ENCODE measurements at places on chromosomes 7 and 10.

GRCh38 chr10:93841961-93842360, 51.8 kb upstream of the SLC35G1 start:
- no peak for DNase-seq

- DNase-seq = no peak
Observed at GRCh38 chr10:60990663-60991062, 46.7 kb upstream of the RHOBTB1 start.

DNA sequence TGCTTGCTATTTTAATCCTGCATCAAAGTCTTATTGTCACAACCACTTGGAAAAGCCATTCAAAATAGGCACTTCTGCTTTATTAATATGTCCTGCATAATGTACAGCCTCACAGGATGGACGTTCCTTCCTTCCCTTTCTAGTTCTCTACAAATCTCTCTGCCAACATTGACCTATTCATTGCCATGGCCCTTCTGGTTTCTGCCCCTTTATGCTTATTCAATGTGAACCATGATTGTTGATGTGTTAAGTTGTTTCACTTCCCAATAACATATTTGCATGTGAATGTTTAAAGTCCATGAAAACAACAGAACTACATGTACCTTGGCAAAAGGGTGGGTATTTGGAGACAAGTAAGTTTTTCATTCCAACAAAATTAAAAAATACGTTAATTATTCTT, 45.7 kb downstream of the COL28A1 start:
- no peak for DNase-seq

- no peak for DNase-seq
Observed at GRCh38 chr10:87642486-87642885, 17.2 kb upstream of the PAPSS2 start.

DNA sequence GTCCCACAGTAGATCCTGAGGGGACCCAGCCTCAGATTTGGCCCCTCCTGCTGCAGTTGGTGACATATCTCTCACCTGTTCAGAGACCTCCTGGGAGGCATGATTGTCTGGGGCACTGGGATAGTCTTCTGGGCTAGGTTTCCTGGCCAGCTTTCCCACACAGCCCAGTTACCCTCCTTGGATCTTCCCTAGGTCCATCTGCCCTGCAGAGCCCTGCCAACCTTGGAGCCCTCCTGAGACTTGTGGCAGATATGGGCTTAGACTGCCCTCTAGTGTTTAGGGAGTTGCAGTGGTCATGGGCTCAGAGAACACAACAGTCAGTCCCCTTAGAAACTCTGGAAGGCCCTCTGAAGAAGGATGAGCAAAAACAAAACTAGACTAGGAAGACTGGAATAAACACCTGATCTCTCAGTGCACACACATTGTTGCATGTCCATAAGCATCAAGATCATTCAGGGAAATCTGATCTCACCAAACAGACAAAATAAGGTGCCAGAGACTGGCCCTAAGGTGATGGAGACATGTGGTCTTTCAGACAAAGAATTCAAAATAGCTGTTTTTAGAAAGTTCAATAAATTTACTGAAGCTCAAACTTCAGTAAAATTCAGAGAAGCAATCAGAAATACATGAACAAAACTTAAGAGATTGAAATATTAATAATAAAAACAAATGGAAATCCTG, 324.6 kb downstream of the ATRNL1 start:
- DNase-seq = no peak

GRCh38 chr7:140981951-140982350, 32.8 kb downstream of the MRPS33 start:
- no peak for DNase-seq

DNA sequence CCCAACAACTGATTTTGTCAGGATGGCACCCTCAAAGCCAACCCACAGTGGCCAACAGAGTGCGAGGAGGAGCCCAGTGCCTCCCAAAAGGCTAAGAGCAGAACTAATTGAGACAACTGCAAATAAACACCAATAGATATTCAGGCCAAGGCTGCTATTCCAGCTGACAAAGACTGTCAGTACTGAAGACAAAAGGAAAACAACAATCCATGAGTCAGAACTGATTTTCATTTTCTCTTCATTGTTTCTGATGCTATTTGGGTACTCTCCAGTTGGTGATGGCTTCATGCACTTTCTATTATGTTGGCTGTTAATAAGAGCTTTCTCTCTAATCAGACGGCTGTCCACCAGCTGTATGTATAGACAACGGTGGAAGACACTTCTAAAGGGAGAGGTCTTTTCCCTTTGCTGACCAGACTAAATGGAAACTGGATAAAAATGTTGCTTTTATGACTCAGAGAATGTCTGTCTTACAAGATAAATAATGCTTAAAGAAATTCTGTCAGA, 515.9 kb downstream of the PARD3 start:
- DNase-seq = no peak

- DNase-seq = no peak
Observed at GRCh38 chr7:90777041-90777440, 180.9 kb downstream of the CDK14 start.

GRCh38 chr10:28631896-28632583, 45.3 kb upstream of the BAMBI start:
- no peak for DNase-seq

DNA sequence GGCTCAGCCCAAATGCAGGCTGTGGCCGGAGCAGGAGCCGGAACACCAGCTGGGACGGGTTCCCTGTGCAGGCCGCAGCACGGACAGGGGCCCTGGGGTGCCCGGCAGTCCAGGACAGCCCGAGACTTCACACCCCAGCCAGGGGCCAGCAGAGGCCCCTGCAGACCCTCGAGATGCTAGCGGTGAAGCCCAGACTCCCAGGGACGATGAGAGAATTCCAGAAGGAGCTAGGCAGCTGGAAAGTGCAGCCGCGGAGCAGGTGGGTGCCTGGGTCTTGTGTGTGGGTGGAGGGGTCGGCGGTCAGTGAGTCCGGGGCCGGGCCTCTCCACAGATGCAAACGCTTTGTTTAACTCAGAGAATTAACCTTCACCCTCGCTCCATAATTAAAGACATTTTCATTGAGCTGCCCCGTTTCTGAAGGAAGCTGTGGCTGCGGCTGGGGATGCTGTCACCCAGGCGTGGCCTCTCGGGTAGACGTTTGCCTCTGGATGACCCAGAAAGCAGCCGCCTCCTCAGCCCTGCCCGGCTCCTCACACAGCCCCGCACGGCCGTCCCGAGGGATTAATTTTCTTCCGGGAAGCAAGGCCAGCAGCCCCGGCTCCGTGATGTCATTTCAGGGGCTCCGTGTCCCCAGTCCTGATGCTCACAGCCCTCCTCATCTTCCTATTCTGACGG, 26.5 kb downstream of the KNDC1 start:
- DNase-seq = no peak

DNA sequence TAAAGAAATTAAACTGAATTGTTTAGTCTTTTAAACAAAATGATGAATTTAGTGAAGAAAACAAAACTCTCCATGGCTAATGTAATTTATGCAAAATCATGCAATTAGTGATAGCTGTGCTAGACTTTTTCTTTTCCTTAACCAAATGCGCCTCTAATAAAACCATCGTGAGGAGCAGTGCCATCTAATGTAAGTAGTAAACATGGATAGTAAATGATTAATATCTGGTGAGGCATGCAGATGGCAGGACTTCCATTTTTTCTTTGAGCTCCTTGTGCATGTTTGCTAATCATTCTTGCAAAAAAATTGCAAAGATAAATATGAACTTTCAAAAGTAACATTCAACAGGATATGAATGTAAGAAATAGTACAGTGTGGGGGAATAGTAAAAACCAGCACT, 2.3 kb downstream of the INSYN2A start:
- no peak for DNase-seq

DNA sequence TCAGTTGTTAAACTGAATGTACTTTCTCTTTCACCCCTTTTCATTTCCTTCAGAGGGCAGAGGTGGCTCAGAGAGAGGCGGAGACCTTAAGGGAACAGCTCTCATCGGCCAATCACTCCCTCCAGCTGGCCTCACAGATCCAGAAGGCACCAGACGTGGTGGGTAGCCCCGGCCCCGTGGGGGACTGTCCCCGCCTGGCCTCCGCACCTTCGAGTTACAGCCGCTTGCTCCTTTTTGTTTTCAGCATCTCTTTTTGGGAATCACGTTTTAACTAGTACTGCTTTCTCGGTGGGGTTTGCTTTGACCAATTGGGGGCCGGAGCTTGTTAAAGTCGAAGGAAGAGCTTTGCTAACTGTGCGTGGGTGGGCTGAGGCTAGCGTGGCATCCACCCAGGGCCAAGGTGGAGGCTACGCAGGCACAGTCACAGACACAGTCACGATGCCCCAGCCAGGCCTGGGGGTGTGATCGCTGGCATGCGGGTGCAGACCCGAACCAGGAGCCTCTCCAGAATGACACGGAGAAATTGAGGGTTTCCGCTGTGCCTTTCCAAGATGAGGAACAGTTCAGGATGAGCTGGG, 116.2 kb upstream of the SH2B2 start:
- no peak for DNase-seq

- DNase-seq = no peak
Observed at GRCh38 chr10:131311661-131312477, at the start of gene TCERG1L. TCERG1L (minus strand) TSS chr10:131311721; CDS start chr10:131311635, 86 bp downstream.

DNA sequence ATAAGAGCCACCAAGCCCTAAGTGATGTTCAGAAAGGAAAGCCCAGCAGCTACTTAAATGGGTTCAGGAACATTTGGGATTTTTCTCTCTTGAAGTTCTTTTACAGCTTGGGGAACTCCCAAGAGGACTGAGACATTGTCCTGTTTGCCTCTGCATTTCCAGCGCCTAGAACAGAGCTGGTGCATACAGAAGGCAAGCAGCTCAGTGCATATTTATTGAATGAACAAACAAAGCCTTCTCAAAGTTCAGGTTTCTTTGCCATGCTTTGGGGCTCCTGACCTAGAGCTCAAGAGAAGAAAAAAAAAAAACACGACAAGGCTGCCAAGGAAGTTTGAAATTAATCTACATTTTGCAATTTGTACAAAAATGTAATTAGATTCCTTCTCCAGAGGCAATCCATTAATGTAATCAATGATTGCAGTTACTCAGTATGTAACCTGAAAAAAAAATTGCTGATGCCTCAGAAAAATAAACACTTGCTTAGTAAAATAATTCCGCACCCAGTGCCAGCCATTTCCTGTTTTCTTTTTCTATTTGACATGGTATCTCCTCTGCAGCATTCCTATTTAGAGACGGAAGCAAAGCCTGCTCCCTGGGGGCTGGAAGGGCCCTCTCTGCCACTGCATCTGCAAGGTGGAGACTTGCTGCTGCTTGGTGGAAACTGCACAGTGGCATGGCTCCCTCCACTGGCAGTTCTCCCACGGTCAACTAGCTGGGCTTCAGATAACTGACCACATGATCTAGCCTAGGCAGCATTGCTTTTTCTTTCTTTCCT, 157.3 kb downstream of the TMEM178B start:
- DNase-seq = no peak

DNA sequence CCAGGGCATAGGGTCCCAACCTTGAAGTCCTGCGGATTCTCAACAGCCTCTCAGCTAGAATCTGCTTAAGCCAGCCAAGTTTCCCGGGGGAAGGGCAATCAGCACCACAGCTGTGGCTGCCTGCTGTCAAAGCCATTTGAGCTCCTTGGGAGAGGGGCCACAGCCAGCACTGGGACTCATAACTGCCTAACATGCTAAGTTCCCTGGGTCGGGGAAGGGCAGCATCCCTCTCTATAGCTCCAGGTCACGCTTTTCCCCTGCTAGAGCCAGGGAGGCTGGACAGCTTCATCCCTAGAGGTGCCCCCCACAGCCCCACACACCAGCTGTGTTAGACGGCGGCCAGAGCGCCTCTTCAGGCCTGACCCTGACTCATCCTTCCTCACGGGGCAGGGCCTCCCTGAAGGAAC, 49.6 kb upstream of the PDE1C start:
- DNase-seq = no peak

GRCh38 chr10:14208231-14208630, 122.5 kb downstream of the FRMD4A start:
- DNase-seq = no peak

DNA sequence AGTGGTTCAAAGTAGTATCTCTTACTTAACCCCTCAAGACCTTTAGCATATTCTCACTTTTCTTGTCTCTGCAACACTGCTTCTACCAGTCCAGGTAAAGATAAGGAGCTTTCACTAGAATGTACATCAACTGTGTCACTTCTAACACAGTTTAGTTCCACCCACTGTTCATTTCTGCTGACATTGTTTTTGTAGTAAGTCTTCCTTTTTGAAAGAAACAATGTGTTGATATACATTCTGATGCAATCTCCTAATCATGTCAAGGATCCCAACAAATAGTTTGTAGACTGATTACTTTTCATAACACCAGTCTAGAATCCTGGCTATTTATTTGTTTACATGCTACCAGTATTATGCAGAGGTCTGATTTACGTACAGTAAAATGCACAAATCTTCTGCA, 47.5 kb downstream of the CCSER2 start:
- DNase-seq = no peak

- DNase-seq = no peak
Observed at GRCh38 chr10:71635867-71636266, 83.7 kb downstream of the C10orf105 start.

GRCh38 chr10:22005763-22006162, 2.2 kb upstream of the DNAJC1 start:
- no peak for DNase-seq

- no peak for DNase-seq
Observed at GRCh38 chr7:3164380-3164792, 120.7 kb upstream of the CARD11 start.

DNA sequence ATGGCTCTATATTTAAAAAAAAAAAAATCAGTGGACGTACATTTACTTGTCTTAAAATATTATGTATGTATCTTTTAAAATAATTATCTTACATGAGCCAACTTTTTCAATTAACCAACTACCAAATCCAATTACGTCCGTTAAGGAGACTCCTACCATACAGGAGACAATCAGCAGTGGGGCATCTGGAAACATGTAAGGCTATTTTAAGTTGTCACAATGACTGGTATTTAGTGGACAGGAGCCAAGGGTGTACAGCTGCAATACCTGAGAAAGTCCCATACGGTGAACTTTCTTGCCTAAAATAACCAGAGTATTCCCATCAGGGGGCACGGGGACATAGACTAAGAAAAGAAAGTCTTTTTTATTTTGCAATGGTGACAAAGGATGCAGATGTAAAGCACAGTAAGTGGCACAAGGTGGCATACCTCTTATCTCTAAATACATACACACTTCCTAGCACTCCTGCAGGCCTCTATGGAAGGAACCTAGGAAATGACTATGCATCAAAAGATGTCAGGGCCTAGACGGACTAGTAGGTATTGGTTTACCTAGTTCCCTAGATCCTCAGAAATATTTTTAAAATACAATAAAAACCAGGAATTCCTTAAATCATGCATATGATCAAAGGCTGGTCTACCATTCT, 16.0 kb upstream of the TLL2 start:
- no peak for DNase-seq

GRCh38 chr10:22976534-22976933, 48.7 kb downstream of the ARMC3 start:
- DNase-seq = no peak

GRCh38 chr10:123748711-123749110, 82.6 kb downstream of the GPR26 start:
- no peak for DNase-seq
